ENCODE measurements at places on chromosomes 11 and 22. TPM values are rescaled to one million over a fixed set of nuclear protein-coding genes. Genes with fewer than 3 reads are reported as not detected.

DNA sequence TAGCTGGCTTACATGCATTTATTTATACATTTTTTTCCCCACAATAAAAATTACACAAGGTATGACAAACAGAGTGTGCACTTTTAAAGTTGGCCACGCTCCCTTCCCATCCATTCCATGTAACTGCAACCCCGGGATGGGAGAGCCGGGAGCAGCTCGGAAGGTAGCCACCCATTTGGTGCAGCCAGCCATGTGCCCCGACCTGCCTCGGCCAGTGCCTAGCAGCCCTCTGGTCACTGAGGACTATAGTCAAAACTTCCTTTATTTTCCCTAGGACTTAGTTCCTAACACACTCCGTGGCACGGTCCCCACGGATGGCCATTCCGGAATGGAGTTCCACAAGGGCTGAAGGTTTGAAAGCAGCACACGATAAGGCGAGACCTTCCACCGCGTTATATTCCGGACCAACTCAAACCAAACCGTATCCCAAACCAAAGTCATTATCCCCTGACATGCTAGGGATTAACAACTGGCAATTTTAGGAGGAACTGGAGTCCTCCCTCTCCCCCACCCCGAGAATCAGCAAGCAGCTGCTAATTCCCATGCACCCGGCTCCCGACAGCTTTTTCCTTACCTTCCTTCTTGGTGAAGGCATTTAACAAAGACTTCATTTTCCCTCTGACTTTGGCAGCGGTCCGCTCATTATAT is 426.4 kb downstream of the SHANK2 start:
- no peak for ATAC-seq

- no peak for ATAC-seq
Measured at GRCh38 chr11:10338287-10338686, 33.4 kb downstream of the ADM start.

The PTPRCAP gene
- total RNA-seq = 112 TPM

DNA sequence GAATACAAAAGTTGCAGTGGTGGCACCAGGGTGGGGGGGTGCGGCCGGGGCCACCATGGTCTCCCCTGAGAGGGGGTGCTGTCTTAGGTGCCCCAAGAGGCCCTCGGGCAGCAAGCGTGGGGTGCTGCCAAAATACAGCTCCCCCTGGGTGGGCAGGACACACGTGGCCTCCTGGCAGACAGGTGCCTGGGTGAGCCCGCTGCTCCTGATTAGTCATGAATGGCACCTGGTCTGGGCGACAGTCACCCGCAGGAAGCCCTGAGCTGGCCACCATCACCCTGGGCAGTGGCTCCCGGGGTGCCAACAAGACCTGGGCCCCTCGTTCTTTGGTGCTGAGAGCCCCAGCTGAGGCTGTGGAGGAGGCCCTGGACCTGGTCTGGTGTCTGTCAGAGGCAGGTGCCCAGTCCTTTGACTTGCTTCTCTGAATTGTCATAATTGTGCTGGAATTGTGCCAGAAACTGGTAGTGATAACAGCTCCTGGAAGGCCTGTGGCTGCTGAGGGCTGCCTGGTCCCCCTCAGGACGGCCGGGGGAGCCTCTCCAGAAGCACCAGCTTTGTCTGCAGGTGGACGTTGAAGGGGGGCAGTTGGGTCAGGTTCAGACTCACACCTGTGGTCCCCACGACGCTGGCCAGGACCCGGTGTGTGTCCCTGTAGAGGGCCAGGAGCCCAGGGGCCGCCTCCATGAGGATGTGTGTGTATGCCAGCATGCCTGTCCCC is 14.8 kb downstream of the ALG12 start:
- ATAC-seq = no peak

- no peak for ATAC-seq
Measured at GRCh38 chr11:75277211-75277805, 36.7 kb downstream of the TPBGL start.

DNA sequence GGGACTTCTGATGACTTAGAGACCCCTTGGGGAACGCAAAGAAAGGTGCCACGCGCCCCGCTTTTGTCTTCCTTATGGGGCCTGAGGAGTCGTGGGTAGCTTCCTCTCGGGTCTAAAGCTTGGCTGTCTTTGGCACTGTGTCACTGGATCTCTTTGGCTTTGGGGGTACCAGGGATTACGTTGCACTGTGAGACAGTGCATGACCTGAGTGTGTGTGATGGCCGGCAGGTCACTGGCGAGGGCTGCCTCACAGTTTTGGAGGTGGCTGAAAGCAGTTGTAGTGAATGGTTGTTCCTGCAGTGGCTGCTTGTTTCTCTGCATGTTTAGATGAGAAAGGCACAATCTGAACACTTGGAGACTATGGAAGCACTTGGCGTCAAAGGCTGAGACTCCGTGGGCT is 5.8 kb upstream of the ARSA start:
- ATAC-seq = no peak

DNA sequence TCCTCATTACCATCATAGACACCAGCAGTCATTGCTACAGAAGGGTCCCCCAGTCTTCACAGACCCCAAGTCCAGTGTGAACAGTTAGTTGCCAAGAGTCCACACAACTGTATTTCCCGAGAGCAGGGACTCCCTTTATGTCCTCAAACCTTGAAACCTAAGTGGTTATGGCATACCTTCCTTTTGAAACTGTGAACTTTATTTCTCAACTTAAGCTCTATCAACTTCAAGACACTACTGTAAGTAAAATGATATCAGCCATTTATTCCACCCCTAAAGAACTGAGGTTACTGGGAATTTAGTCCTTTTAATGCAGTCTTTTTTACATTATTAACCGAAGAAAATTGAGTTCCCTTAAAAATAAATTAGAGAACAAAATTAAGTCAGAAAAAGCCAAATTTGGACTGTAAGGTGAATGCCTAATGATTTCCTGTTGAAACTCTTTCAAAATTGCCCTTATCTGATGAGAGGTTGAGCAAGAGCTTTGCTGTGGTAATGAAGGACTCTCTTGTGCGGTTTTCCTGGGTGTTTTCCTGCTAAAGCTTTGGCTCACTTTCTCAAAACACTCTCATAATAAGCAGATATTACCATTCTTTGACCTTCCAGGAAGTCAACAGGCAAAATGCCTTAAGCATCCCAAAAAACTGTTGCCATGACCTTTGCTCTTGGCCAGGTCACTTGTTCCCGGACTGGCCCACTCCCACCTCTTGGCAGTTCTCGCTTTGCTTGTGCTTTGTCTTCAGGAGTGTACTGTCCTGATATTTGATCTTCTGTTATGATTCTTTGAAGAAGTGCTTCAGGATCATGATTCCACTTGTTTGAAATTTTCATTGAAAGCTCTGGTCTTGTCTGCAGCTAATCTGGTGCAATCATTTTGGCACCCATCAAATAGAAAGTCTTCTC is 765.4 kb upstream of the ANO3 start:
- no peak for ATAC-seq

GRCh38 chr11:58807343-58807742 is 37.2 kb downstream of the GLYATL2 start:
- ATAC-seq = no peak

The OR10D3 gene
- not detected for total RNA-seq

DNA sequence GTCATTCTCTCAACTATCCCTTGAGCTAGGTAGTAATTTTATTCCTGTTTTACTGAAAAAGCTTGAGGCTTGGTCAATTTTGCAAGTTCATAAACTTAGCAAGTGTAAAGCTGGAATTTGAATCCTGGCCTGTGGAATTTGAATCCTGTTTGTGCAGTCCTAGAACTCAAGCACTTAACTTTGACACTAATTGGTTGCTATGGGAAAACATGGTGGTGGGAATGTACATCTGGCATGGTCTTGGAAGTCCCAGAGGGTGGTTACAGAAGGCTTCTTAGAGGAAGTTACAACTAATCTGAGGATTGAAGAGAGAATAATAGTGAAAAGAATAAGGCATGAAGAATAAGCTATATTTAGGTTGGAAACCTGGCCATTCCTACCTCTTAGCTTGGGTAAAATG is 66.5 kb upstream of the LIN7C start:
- ATAC-seq = no peak

- ATAC-seq = no peak
Measured at GRCh38 chr11:34411791-34412190, 26.9 kb upstream of the CAT start.

The RFPL2 gene
- total RNA-seq = 0.30 TPM

GRCh38 chr11:104091281-104092096 is 55.0 kb downstream of the DDI1 start:
- ATAC-seq = no peak

- ATAC-seq = no peak
Measured at GRCh38 chr11:125270711-125271110, 106.2 kb downstream of the PKNOX2 start.

- ATAC-seq = no peak
Measured at GRCh38 chr22:27064386-27064785, 407.0 kb downstream of the MIAT start.

DNA sequence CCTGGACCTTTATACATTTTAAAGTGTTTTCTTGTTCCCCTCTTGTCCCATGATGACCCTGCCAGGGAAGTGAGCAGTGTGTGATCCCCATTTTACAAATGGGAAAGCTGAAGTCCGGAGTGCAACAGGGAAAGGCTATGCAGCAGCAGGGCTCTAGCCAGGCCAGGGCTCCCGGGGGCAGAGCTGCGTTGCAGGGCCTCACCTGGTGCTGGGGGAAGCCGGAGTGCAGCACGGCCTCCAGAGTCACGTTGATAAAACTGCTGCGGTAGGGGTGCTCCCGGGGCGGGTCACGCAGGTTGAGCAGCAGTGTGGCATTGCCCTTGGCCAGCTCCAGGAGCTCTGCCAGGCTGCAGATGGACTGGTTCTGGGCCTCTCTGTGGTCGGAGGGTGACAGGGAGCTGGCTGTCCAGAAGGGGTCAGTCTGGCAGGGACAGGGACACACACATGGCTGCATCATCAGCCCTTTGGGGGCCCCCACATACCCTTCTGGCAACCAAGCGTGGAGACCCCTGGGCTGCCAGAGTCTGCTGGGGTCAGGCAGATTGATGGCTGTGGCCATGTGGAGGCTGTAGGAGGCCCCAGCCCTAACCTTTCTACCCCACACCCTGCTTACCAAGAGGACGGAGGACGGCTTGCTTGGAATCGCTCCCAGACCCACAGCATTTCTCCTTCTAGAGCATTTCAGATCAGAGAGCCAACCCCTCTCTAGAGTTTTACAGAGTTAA is 9.3 kb upstream of the KLHL35 start:
- ATAC-seq = no peak

DNA sequence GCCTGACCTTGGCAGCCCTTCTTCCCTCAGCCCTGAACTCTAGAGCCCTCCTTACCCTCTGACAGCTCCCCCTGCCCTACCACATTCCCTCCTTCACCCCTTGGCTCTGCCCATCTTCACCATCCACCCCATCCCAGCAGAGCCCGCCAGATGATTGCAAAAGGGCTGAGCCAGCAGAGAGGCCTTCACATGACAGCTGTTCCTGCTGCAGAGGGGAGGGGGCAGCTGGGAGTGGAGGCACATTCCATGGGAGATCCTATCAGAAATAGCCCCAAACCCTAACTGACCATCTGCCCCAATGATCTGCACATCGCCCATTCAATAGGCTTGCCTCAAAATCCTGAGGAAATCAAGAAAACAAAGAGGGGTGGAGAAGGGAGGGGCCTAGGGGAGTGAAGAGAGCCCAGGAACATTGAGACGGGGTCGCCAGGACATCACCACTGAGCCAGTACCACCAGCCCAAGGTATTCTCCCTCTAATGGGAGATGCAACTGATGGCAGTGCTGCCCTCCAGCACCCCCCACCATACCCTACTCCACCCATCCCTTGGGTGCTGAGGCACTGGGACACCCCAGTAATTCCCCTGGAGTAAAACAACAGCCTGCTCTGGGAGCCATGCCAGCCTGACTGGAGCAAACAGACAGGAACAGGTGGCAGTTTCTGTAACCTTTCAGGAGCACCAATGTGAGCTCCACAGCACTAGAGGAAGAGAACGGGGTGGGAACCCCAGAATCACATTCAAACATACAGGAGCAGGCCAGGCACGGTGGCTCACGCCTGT is 8.0 kb upstream of the AHNAK start:
- ATAC-seq = no peak

DNA sequence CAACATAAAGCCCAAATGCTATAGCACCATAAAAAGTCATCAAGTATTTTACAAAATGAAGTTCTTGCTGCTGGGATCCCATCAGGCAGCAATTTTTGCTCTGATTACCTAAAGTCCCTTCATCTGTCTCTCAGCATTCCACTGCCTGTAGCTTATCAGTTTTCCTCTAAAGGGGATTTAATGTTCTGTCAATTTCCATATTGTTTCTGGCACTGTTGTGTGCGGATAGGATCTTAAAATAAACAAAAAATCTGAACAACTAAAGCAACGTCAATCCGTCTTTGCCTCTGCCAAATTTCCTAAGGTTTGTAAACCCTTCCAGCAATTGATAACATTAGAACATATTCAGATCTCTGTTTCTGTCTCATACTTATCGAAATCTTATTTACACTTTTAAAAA is 1126.3 kb upstream of the RAG2 start:
- ATAC-seq = no peak
